NCI-H1694 (cell line): ENCODE measurements at places on chromosomes 4 and X.

GRCh38 chr4:86141161-86141560 lies 218.7 kb downstream of the MAPK10 start:
- no peak for DNase-seq

- no peak for DNase-seq
Observed at GRCh38 chr4:109658871-109659410, 44.3 kb downstream of the CASP6 start.

DNA sequence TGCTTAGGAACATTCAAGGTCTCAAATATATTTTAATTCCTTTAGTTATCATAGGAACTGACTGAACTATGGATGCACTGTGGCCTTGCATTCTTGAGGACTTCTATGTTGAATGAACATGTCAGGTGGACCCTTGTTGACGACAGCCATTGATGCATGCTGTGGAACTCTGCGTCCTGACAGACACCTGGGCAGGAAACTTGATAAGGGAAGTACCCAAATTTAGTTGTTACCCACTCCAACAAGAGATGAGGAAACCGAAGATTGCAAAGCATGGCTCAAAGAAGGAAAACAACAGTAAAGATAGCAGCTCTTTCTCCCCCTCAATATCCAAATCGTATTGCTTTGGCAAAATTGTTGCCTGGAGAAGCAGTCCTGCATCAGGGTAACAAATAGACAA lies 540.0 kb upstream of the NR3C2 start:
- no peak for DNase-seq

GRCh38 chr4:123083646-123084045 lies 161.2 kb upstream of the NUDT6 start:
- DNase-seq: no peak

GRCh38 chr4:70737409-70737808 lies 15.6 kb downstream of the RUFY3 start:
- no peak for DNase-seq

GRCh38 chr4:54185044-54185780 lies 43.9 kb upstream of the PDGFRA start:
- DNase-seq: no peak

DNA sequence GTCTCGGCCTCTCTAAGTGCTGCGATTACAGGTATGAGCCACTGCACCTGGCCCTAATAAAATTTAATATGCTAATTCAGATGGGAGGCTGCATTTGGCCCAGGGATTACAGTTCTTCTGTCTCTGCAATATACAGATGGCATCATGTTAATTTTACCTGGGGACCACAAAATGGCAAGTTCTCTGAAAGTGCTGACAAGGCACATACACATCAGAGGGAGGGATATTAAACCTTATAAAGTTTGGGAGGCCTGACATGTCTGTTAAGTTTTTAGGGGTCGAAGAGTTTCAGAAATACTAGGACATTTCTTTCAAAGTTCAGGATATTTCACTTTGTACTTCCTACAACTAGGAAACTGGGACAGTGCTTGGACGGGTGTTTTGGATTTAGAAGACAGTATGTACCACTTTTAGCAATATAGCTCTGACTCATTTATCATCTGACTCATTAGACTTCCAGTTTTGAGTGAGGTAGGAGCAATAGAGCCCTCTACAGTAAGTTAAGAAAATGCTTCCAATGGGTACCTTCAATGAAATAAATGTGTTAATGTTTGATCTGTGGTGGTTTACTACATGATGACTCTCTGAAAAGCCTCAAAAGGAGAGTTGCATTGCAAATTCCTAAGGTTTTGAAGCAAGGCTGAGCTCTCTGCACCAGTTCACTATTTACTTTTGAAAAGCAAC lies 981.0 kb upstream of the HS3ST1 start:
- no peak for DNase-seq

GRCh38 chr4:79065262-79065661 lies 126.0 kb upstream of the PAQR3 start:
- DNase-seq: no peak

DNA sequence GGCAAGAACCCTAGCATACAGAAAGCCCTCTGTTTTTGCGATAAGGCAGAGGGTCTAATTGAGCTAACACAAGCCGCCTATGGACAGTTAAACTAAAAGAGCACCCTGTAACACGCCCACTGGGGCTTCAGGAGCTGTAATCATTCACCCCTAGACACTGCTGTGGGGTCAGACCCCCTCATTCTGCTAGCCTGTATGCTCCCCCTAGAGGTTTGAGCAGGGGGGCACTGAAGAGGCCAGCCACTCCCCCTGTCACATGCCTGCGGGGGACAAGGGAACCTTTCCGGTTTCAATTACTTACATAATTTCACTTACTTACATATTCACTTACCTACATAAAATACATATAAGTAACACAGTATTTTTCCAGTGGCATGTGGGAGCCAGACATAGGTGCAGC lies 469.5 kb upstream of the FAM241A start:
- DNase-seq: no peak

- DNase-seq: no peak
Observed at GRCh38 chrX:38701073-38701472, 100.2 kb upstream of the MID1IP1 start.

DNA sequence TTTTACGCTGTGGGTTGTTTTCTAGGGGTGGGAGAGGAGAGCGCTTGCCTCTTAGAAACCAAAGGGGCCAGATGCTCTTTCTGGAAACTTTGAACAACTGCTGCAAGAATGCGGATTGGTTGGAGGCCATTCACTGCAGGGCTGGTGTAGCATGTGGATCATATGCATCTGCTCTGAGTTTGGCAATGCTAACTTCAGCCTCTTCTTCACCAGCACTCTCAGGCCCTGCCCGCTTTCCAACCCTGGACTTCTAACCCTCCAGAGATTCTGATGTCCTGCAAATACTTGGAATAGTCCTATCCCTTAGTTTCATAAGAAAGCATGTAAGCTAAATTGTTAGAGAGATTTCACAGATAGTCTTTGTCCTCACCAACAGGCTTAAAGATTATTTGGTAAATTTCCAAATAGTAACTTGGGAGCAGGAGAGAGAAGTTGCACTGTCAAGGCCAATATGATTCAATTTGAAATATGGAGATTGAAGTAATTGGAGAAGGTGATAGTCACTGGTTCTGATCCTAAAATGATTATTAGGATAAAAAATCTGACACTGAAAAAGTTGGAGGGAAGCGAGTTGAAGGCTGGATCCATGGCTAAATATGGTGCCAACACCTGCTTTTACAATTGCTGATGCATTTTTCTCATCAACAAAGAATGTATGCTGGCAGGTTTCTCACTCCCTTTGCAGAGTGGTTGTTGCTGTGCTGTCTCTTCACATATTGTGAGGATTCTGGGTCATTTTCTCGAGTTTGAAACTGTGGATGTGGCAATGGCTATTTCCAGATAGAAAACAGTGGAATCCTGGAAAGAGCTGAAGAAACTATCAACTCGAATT lies 210.4 kb downstream of the PTTG2 start:
- DNase-seq: no peak

DNA sequence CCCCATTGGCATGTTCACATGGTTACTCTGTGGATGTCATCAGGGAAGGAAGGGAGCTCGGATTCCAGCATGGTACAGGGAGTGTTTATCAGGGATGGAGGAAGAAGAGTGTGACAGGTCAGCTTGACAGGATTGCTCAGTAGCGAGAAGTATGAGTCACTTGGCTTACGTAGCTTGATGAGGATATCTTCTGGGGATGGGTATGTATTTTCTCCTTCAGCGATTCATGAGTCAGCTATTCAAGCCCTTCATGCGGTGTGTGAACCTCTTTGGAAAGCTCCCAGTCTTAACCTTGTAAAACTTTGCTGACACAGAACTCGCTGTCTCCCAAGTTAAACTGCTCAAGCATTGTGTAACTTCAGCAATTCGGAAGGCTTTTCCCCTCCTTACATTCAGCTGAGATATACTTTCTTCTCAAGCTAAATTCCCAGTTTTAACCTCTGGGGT lies 275.4 kb downstream of the ARHGAP10 start:
- DNase-seq: no peak

GRCh38 chrX:134174859-134175258 lies 62.1 kb upstream of the CCDC160 start:
- DNase-seq: no peak

DNA sequence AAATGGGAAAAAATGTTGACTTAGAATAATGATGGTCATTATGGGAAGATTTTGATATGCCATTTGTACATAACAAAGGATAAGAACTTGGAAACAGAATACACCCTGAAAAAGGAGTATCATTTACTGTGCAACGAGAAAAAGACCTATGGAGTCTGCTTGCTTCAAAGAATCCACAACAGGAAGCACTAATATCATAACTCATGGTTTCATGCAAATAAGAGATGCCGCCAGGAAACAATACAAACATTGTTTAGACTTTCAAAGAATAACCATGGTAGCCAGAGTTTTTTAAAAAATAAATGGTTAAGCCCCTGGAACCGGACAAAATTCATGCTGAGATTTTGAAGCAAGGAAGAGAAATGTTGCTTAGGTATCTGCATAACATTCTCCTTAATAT lies 139.9 kb upstream of the ETNPPL start:
- no peak for DNase-seq

GRCh38 chr4:138740816-138741745 lies 274.5 kb upstream of the NOCT start:
- no peak for DNase-seq

GRCh38 chr4:33566649-33567048 lies 2677.7 kb downstream of the ARAP2 start:
- no peak for DNase-seq

DNA sequence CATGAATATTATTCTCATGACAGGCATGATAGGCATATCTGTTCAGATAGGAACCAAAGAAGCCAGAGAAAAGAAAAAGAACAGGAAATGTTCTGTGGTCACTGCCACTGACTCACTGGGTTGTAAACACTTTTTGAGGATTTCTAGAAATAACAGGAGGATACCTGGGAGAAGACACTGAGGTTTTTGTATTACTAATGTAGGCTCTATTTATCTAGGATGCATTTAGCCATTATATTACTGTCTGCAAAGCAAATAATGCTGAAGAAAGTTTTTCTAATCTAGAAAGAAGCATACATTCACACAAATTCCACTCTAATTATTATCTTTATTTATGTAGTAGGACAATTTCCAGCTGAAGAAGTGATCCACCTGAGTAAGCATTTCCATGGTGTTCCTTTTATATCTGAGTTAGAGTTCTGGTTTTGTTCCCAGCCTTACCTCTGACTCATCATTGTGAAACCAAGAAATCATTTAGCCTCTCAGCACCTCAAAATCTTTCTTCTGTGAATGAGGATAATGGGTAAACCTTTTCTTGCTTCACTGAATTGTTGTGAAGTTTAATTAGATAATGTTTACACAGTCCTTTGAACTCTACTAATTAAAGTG lies 40.2 kb upstream of the EPGN start:
- no peak for DNase-seq

- no peak for DNase-seq
Observed at GRCh38 chr4:14008494-14008893, 381.0 kb upstream of the BOD1L1 start.

- no peak for DNase-seq
Observed at GRCh38 chrX:54413753-54414152, 26.5 kb upstream of the TSR2 start.

DNA sequence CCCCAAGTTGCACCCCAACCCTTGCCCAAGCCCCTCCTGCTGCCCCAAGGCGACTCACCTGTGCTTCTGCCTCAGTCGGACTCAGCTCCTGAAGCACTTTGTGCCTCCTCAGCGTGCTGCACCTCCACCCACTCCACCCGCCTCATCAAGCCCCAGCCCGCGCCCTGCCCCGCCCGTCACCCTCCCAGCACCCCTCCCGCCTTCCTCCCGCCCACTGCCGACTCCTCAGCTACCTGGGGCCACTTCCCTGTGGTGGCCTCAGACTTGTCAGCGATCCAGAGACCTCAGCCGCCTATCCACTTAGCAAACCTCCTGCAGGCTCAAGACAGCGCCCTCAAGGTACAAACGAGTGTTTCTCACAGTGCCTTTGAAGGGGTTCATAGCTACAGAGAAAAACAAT lies 19.6 kb upstream of the IQCM start:
- DNase-seq: no peak

- no peak for DNase-seq
Observed at GRCh38 chr4:55904576-55904975, 44.2 kb upstream of the CEP135 start.

GRCh38 chr4:51851937-51852290 lies 9.0 kb downstream of the DCUN1D4 start:
- DNase-seq: no peak

- DNase-seq: no peak
Observed at GRCh38 chrX:104309169-104309568, 54.4 kb upstream of the ESX1 start.

DNA sequence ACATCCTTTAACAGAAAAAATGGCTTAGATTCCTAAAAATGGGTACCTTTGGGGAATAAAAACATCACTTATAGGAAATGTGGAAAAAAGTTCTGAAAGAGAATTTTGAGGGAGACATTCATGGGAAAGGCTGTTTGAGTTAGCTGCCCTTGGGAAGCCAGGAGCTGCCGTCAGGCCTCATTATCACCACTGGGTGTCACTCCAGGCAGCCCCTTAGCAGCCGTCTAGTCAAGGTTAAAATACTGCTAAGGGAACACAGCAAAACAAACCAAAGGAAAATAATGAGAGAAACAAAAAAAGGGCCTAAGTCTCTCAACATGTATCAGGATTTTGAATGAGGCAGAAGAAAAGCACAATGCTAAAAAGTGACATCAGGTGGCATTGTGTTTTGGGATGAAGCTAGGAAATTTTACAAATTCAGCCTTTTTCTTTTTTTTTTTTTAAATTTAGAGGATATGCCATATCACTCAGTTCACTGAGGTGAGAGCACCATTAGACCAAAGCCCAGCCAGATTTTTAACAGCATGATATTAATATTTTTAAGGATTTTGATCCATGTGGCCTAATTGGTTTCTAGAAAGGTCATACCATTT lies 235.3 kb downstream of the GPAT3 start:
- peak; percentile 12 for DNase-seq

- no peak for DNase-seq
Observed at GRCh38 chr4:2593003-2593402, 56.6 kb downstream of the FAM193A start.

- no peak for DNase-seq
Observed at GRCh38 chr4:109408711-109409110, 24.9 kb upstream of the SEC24B start.

DNA sequence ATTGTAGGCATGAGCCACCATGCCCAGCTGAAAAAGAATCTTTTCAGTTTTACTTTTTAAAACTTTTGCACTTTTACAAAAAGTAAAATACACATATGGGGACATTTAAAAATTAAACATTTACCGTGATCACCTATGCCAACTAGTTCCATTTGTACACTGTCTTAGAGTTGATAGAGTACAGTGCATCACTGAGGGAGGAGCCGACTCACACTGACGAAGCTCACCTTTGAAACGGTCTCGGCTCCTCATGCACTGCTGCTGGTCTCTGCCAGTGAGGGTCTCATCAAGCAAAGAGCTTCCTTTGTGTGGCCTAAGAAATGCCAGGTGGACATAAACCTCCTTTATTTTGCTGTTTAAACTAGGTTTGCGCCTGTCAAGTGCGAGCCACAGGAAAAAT lies 50.0 kb downstream of the GRK4 start:
- DNase-seq: no peak
